ENCODE measurements at places on chromosomes 6 and 20.
A peak's percentile ranks its signal among the peaks of the same experiment; 100 is the strongest.

DNA sequence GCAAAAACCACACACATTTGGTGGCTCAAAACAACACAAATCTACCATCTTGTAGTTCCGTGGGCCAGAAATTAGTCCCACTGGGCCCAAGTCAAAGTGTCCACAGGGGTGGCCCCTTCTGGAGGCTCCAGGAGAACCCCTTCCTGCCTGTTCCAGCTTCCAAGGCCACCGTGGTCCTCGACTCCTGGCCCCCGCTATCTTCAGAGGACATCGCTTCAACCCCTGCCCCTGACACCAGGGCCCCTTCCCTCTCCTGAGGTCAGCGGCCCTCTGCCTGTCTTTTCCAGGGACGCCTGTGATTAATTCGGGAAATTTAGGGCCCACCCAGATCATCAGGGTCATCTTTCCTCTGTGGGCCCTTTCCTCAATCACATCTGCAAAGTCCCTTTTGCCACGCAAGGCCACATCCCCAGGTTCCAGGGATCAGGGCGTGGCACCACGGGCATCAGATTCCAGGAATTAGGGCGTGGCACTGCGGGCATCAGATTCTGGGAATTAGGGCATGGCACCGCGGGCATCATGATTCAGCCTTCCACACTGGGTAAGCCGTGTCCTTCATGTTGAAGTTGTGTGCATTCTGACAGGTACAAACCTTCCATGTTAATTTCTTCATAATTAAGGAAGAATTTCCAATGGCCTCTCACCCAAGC is 59.9 kb upstream of the SMOC2 start:
- no peak for DNase-seq

DNA sequence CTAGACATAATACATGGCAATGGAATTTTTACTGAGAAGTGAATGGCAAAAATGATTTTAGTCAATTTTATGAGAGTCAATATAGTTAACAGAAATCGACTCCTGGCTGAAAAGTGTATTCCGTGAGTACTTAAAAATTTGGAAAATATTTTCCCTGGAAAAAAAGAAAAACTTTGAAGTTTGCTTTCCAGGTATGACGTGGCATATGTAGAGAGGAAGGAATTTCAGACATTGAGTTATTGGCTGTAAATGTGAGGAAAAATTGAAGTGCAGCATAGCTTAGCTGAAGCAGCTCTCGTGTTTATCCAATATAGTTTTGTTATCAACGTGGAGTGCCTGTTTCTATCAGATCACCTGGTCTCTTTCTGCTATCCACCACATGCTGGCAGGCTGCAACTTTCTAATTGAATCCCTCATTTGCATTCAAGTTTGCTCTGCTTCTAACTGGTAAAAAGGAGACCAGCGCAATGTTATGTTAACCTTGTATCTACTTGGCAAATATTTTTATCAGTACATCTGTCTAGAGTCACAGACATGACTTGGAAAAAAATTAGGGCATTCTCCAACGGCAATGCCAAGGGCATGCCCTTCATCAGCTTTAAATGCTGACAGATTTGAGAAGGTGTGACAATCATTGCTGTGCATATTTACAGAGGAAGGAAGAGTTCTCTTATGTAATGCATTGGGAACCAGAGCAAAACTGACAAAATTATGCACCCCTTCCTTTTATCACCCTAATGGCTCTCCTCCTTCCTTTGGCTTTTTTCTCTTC is 1102.8 kb upstream of the FLRT3 start:
- DNase-seq: no peak

DNA sequence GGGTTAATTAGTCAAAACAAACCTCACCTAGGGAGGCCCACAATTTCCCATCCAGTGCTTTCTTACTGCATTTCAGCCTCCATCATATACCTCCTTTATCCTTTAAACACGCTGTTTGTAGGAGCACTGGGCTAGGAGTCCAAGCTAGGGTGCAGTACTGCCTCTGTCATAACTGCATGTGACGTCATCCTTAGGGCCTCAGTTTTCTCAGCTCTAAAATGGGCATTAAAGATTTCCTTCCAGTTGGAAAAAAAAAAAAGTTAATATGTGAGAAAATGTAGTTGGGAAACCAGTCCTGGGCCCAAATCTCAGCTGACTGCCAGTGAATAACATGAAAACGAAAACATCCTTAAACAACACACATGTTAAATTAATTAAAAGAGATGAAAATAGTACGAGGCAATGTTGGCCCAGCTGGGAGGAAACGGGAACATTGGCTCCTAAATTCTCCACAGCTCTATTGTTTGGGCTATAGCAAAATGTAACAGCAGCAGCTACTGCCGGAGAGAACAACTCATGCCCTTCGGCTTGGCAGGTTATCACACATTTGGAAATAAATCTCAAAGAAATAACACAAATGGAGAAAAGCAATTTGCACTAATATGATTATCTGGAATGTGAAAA is 79.9 kb upstream of the CCDC167 start:
- DNase-seq: no peak

DNA sequence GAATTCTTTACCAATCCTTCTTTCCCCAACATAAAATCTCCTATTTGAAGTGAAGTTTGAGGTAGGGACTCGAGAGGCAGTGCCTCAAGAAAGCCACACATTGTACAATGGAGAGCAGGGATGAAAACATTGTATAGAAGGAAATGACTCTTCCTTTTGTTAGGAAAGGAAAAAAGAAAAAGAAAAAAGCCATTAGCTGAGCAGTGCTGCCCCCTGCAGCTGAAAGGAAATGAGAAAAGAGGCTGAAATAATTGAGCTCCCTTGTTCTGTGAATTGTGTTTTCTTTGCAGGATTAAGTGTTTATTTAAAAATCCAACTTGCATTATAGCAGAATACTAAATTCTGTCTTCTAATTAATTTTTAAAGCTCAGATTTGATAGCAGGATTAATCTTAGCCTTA is 162.9 kb upstream of the SASH1 start:
- DNase-seq: peak; percentile 25
